ENCODE measurements at places on chromosomes 4 and X.

- DNase-seq: no peak
Measured at GRCh38 chrX:115616943-115617563, 56.1 kb downstream of the PLS3 start.

DNA sequence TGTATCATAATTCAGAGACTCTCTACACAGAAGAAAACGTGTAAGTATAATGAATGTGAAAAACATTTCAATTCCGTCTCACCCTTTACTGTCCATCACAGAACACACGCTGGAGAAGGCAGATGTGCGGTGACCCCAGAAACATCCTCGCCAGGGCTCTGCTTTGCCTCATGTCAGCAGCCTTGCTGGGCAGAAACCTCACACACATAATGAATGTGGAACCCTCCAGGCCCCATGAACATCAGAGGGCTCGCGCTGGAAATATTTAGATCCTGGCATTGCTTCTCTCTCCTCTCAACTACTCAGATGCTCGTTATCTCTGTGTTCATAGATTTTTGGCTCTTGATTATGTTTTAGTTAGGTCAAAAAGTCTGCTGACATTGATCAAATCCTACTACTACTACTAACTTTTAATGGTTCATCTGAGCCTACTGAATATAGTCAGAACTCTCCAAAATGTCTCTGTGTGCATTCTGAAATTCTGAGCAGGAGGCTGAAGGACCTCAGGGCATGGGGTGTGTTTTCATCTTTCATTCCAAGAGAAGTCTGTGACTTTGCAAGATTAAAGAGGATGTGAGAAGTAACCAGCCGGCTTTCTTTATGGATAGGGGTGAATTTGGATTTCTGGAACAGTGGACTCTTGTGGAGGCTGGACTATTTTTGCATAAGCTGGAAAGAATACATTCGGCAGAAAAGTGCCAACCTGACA lies 27.0 kb downstream of the SMIM43 start:
- DNase-seq: no peak

DNA sequence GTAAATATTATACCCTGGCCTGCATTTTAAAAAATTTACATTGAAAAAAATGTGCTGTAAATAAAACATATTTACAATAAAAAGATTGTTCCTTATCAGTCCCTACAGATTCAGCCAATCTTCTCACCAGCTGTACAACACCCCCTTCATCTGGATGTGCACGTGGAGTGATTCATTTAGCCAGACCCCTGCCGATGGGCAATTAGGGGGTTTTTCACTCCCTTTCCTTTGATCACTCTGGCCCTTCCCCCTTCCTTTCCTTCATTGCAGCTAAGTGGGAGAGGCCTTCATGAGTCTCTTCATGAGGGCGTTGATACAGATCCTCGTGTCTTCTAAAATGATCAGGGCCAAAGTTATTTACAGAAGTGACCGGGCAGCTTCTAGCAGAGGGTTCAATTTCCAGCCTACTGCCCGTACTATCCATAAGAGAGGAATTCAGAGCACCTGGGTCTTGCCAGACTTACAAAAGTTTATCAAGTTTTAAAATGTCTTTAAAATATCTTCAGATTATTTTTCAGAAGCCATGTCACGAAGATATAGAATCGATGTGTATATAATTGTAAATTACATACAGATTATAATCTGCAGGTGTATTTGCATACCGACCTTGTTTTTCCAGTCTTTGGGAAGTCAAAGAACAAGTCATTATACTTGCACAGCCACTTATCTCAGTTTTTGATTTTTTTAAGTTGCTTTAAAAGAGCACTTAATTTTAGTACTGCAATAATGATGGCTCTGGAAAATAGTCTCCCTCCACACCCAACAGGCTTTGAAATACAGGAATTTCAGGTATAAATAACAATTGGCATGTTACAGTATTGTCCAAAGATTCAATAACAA lies 21.4 kb upstream of the RASL11B start:
- no peak for DNase-seq

GRCh38 chr4:97984545-97985131 lies 158.6 kb downstream of the STPG2 start:
- no peak for DNase-seq

DNA sequence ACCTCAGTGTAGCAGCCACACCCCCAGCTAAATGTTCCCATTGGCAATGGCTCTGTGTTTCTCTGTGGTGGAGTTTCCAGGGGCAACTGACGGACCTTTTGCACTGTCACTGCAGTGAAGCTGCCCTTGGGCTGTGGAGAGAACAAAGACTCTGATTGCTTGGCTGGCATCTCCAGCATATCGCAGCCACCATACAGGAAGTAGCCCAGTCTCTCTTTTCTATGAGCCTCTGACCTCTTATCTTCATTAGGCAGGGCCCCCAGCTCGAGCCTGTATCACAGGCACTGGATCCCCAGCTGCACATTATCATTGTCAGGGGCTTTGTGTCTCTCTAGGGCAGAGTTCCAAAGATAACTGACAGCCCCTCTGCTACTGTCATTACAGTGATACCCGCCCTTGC lies 483.5 kb downstream of the ARAP2 start:
- DNase-seq: no peak

- DNase-seq: no peak
Measured at GRCh38 chrX:12843668-12844279, 23.1 kb upstream of the TLR7 start.

- no peak for DNase-seq
Measured at GRCh38 chr4:100926039-100926717, 408.4 kb upstream of the EMCN start.

GRCh38 chrX:13936521-13937225 lies 93.0 kb downstream of the GEMIN8 start:
- DNase-seq: no peak

GRCh38 chr4:184817494-184818215 lies 8.1 kb downstream of the ACSL1 start:
- no peak for DNase-seq

- no peak for DNase-seq
Measured at GRCh38 chrX:117973110-117973807, 143.4 kb downstream of the KLHL13 start.

GRCh38 chr4:21688596-21689265 lies 259.8 kb downstream of the KCNIP4 start:
- no peak for DNase-seq

DNA sequence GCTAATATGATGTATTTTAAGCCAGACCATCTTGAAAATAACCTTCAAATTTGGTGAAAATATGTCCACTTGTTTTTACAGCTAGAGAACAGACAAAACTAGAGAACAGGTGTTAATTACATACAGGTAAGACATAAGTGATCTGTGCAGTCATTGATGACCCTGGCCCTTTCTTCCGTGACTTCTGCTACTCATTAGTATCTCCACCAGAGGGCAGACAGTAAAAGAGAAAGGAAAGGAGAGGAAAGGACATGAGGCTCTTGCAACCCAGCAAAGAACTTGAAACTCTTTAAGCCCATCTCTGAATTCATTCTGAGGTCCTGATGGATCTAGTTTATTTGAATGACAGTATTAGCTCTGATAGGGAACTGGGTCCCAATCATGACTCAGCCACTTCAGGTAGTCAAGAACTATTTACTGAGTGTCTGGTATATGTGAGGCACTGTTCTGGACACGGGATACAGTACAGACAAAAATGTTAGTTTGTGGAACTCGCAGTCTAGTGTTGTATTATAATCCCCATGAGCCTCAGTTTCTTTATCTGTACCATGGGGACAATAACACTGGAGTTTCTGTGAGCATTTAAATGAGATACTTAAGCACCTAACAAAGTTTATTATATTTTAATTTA lies 121.0 kb upstream of the TEX13D start:
- no peak for DNase-seq

GRCh38 chr4:147635348-147635747 lies 18.2 kb downstream of the TMEM184C start:
- DNase-seq: no peak

DNA sequence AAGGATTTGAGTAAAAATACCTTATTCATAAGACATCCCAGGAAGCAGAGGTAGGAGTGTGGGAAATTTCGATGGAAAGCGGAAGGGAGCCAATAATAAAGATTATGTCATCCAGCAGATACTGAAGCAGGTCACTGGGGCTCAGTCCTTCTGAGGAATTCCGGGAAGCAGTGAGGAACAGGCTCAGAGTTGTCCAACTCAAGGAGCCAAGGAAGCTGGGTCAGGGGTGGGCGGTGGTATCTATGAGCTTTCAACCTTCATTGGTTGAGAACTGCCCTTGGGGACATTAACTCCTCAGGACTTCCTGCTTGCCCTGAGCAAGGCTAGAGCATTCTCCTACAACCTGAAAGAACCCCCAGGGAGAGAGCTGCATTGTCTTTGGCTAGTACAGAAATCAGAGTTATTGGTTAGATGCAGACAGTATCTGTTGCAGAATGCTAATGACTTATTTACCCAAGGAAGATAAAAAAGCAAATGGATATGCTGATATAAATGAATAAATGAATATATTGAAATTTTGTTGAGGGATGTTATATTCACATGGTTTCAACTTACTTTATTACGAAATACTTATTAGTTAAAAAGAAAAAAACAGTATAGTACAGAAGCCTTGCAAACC lies 68.2 kb downstream of the DMP1 start:
- no peak for DNase-seq

GRCh38 chr4:169200361-169201030 lies 70.3 kb downstream of the SH3RF1 start:
- no peak for DNase-seq

- DNase-seq: no peak
Measured at GRCh38 chr4:99857307-99857706, 36.9 kb downstream of the LAMTOR3 start.

DNA sequence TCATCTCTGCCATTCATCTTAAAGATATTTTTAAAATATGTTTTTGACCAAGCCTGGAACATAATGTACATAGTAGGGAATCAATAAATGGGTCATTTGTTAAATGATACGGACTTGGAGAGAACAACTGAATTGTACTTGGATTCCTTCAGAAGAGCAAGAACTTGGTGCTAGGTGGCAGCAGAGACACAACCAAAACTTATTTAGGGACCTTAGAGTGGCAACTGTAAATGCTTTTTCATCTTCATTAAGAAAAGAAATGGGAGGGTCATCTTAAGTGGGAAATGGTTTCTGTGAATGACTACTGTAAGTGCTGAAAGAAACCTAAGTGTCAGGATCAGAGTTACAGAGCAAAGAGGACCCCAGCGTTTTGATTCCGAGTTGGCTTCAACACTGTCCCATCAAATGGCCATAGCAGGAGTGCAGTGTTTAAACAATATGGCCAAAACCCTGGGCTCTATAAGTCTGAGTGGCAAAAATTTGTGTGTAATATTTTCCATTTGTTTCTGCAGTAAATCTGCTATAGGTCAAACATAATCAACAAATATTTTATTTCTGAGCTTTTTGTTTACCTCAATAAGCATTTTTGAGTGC lies 213.6 kb downstream of the PALLD start:
- DNase-seq: no peak

- peak; percentile 55 for DNase-seq
Measured at GRCh38 chr4:102586644-102587021, 85.5 kb downstream of the NFKB1 start.

GRCh38 chrX:4151798-4152197 lies 438.3 kb upstream of the PRKX start:
- DNase-seq: no peak

DNA sequence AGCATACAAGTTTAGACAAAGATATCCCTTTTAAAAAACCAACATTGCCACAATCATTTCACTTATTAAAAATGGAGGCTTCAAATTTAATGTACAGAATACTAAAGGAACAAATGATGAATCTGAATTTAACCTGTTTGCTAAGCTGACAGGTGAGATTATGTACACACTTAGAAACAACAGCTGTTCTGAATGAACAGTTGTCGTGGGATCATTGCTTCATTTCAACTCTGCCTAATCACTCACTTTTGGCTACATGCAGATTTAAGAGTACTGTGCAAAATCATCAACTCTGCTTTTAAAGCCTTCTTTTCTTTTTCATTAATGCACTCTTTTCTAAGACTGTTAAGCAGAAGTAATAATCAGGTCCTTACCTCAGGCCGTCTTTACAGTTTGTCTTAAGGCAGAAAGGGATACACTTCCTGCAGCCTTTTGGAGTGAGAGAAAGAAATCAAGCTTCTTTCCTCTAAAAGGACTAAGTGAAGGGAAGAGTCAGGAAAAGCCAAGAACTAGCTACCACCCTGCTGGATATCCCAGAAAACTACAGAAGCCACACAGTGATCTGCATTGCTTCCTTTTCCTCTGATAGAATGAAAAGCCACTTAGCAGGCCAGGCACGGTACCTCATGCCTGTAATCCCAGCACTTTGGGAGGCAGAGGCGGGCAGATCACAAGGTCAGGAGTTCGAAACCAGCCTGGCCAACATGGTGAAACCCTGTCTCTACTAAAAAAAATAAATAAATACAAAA lies 54.7 kb upstream of the NPNT start:
- DNase-seq: no peak

- DNase-seq: no peak
Measured at GRCh38 chr4:79598801-79599200, 190.8 kb upstream of the GK2 start.

DNA sequence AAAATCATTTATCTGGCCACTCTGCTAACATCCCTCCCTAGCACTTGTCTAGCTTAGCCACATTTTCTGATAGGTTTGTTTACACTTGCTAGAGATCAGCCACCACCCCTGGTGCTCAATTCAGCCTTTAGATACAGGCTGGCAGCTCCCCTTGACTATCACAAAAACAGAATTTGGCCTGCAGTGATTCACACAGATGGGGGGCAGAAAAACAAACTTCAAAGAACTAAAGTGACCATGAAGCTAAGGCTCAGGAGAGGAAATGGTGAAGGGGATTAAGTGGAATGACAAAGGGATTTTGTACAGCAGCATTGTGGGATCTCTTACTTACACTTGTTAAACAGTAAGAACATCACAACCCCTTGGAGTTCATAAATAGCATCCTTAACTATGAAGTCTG lies 1718.0 kb upstream of the PCDH7 start:
- no peak for DNase-seq

- DNase-seq: no peak
Measured at GRCh38 chrX:147405764-147406163, 506.0 kb upstream of the FMR1 start.

DNA sequence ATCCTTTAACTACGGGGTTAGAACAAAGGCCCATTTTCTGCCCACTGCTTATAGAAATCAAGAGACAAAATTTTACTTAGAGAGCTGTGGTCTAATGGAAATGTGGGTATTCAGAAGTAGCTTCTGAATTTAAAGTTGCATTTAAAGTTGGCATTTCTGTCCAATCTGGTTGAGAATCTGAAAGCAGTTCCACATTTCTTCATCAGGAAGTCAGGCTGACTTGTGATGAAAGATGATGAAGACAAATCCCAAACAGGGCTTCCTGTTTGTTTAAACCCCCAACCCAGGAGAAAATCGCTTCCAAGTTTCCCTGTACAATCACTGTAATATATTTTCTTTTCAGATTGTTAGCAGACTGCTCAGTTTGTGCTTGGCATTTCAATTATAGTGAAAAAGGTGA lies 345.3 kb downstream of the SPRY1 start:
- no peak for DNase-seq

GRCh38 chr4:128337863-128338262 lies 50.2 kb upstream of the PGRMC2 start:
- no peak for DNase-seq

DNA sequence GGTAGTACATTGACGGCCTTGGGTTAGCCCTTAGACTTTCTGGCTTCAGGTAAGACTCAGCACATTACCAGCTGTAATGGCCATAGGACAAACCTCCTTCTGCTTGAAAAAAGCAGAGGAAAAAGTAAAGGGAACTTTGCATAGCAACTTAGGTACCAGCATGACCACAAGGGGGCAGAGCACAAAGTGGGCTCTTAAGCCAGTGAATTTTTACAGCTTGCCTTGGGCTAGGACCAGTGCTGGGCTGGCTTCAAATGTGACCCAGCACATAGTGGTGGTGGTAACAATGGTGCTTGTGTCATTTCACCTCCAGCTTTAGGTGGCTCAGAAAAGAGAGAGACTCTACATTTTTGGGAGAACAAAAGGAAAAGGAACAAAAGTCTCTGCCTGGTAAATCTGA lies 66.1 kb downstream of the KLHL4 start:
- no peak for DNase-seq

Data from activated T-cell treated with anti-CD3 and anti-CD28 coated beads, Interleukin-2, amount 50 U/mL, for 1 hour (primary cell).